ENCODE measurements at places on chromosomes 11 and 22. TPM values are rescaled to one million over a fixed set of nuclear protein-coding genes. Genes with fewer than 3 reads are reported as not detected.

The PANX3 gene
- not detected for total RNA-seq

The ZNF215 gene
- 7.3 TPM for total RNA-seq

DNA sequence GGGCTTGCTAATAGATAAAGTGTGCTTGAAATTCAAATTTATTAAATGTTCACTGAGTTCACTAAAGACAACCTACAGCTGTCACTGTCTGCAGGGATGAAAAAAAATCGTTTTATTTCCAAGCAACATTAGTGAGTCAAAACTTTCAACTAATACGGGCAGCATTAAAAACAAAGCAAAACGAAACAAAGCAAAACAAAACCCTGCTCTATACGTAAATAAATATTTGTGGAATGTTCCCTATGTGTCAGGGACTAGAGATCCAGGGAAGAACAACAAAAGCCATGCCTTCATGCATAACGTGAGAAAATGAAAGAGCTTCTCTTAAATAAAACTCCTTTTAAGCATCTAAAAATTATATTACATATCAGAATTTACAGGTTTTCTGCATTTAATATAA, 553 bp downstream of the NAALAD2 start:
- H3K4me3 ChIP-seq = peak overlapping the region; percentile 20
- H3K27ac ChIP-seq = no peak overlapping the region
- H3K36me3 ChIP-seq = no peaks in the 10 kb centered on the region
- no peak for DNase-seq
- no peaks in the 10 kb centered on the region for H3K27me3 ChIP-seq

DNA sequence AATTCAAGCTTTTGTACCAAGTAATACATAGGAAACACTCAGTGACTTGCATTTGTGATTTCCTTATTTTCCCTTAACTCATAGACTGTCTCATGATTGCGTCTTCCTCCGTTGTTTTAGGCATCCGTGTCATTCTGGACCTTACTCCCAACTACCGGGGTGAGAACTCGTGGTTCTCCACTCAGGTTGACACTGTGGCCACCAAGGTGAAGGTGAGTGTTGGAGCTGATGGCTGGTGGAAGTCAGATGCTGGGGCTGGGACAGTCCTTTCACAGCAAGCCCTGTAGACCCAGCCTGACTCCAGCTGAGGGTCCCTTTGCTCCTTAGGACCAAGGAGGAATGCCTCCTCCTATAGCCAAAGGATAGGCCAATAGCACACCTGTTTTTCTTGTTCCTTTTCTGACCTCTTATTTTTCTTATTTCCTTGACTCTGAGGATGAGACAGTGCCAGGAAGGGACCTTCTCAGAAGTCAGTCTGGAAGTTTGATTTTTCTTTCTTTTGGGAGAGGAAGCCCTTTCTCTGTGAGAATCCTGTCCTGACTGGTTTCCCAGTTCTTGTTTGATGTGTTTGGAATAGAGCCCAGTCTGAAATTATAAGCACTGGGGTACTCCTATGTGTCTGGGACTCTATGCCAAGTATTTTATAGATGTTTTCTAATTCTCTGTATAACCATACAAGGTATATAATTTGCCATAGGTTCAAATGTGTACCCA, 2.2 kb downstream of the SLC3A2 start:
- peak overlapping the region; percentile 99 for H3K27ac ChIP-seq
- DNase-seq = no peak
- H3K4me3 ChIP-seq = peak overlapping the region; percentile 2
- H3K27me3 ChIP-seq = no peaks in the 10 kb centered on the region
- H3K4me1 ChIP-seq = peaks cover 13% of the 10 kb centered on the region
- H3K36me3 ChIP-seq = peaks cover 32% of the 10 kb centered on the region

- H3K4me3 ChIP-seq = no peak overlapping the region
- no peak for DNase-seq
- H3K4me1 ChIP-seq = no peaks in the 10 kb centered on the region
These were observed 1158.1 kb upstream of the TENM4 start for GRCh38 chr11:80598905-80599304.

DNA sequence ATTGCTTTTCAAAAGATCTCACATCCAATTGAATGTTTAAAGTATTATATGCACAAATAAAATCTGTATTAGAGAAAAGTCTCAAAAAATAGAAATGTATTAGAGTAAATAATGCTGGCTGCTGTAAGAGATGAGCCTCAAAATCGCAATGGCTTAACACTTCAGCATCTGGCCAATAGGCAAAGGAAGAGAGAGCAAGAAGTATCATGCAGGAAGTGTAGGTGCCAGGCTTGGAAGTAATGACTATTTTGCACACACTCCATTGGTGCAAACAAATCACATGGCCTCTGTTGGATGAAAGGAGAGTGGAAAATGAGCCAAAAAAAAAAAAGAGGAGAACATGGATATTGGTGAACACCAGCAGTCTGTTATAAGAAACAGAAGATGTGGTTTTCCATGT, 193.0 kb upstream of the E2F8 start:
- H3K27me3 ChIP-seq = no peaks in the 10 kb centered on the region
- H3K36me3 ChIP-seq = no peaks in the 10 kb centered on the region
- H3K27ac ChIP-seq = no peak overlapping the region
- no peaks in the 10 kb centered on the region for H3K4me1 ChIP-seq
- H3K4me3 ChIP-seq = no peak overlapping the region
- DNase-seq = no peak

GRCh38 chr11:19789835-19790710, 77.4 kb downstream of the NAV2 start:
- H3K27me3 ChIP-seq = no peaks in the 10 kb centered on the region
- peaks cover 14% of the 10 kb centered on the region for H3K4me1 ChIP-seq
- peak; percentile 84 for DNase-seq
- H3K27ac ChIP-seq = peak overlapping the region; percentile 58
- no peaks in the 10 kb centered on the region for H3K36me3 ChIP-seq
- H3K4me3 ChIP-seq = no peak overlapping the region

DNA sequence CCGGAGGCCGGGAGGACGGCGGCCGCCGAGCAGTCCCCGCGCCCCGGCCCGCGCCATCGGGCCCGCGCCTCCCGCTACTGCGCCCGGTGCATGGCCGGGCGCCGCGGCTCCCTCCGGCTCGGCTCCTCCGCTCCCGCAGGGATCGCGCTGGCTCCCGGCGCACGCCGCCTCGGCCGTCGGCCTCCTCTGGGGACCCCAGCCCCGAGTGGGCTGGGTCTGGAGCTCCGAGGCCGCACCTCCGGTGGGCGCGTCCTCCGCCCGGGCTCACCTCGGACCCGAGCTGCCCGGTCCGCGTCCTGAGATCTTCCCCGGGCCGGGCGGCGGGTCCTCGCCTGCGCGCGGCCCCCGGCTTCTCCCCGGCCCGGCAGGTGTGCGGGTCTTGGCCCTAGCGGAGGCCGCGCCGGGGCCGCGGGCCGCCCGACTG, 251 bp downstream of the SHISA8 start:
- H3K36me3 ChIP-seq = no peaks in the 10 kb centered on the region
- peak overlapping the region; percentile 34 for H3K4me3 ChIP-seq
- no peak overlapping the region for H3K27ac ChIP-seq
- peaks cover 73% of the 10 kb centered on the region for H3K27me3 ChIP-seq
- DNase-seq = no peak

DNA sequence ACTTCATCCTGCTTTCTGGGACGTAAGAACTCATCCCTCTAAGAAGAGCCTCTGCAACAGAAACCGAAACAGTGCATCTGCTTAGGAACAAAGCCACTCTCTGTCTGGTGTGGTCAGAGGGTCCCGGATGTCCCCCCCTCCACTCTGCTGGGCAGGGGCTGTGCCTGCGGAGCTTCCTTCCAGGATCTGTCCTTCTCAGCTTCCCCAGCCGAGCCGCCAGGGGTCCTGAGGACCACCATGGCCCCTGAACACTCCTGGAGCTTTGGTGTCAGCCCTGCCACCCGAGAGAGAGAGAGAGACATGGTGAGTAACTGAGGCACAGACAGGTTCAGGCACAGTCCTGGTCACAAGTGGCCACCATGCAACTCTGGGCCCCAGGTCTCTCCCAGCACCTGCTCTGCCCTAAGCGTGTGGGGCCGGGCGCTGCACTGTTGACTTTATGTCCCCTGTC, 24.4 kb upstream of the MGAT3 start:
- peak overlapping the region; percentile 44 for H3K27ac ChIP-seq
- no peaks in the 10 kb centered on the region for H3K27me3 ChIP-seq
- no peaks in the 10 kb centered on the region for H3K36me3 ChIP-seq
- H3K4me1 ChIP-seq = no peaks in the 10 kb centered on the region

DNA sequence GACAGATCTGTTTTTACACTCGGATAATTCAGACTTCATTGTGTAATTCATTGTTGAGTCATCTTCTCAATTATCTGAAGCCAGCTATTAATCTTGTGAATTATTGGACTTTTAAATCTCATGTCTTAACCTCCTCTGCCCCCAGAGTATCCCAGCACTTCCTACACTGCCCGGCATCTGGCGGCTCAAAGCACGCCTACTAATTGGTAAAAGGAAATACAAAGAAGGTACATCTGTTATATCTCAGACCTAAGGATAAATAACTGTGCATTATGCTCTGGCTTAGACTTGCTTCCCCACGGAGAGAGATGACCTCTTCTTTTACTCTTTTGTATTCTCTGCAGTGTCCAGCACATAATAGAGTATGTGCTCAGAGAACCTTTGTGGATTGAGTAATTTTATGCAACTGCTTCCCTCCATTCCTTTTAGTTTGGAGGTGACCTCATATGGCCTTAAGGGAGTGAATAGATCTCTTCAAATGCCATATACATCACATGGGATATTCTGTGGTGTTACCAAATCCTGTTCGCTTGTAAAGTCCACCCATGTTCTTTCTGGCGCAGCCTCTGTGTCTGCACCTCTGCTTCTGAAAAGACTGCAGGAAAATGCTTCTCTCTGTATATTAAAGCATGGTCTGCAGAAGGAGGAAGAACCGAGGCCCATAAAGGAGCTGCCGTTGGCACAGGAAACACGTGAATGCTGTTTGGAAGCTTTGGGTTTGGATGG, 125.6 kb upstream of the SORL1-AS1 start:
- H3K4me1 ChIP-seq = no peaks in the 10 kb centered on the region
- H3K36me3 ChIP-seq = no peaks in the 10 kb centered on the region
- no peak for DNase-seq
- no peaks in the 10 kb centered on the region for H3K27me3 ChIP-seq
- H3K27ac ChIP-seq = no peak overlapping the region
